ENCODE measurements at places on chromosomes 4 and X.

DNA sequence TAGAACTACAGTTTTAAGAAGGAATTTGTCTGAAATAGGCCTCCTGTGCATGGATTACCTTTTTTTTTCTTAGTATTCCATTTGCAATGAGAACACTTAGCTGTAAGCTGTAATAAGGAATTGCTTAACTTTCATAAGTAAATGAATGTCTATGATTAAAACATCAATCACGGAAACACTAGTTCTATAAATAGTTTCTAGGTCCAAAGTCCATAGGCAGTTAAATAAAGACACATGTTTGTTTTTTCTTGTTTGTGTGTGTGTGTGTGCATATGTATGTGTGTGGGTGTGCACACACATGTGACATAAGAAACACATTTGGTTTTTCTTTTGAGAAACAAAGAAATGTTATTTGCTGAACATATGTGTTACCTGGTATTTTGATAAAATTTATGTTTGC, 11.2 kb downstream of the GPRIN3 start:
- no peak for DNase-seq

DNA sequence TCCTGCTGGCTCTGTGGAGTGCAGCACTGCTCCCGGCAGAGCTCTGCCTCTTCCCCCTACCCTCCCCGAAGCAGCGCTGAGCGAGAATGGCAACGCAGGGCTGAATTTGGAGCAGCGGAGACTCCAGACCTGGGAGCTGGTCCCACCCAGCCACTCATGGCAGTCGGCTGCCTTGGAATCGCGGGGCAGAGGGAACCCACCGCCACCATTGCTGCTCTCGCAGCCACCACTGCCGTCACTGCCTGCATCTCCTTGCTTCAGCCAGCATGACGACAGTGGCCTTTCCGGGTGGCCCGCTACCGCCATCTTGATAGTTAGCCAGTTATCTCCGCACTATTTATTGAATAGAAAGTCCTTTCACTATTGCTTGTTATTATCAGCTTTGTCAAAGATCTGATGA, 321.5 kb upstream of the POU3F4 start:
- no peak for DNase-seq

GRCh38 chrX:48467281-48467761, 2.7 kb downstream of the SLC38A5 start:
- no peak for DNase-seq

GRCh38 chrX:107574054-107574683, 54.1 kb upstream of the PRPS1 start:
- no peak for DNase-seq

- no peak for DNase-seq
These were observed 40.4 kb upstream of the PGK1 start for GRCh38 chrX:78063687-78064086.

GRCh38 chr4:164959896-164960295, 17.6 kb downstream of the TRIM61 start:
- DNase-seq: no peak

DNA sequence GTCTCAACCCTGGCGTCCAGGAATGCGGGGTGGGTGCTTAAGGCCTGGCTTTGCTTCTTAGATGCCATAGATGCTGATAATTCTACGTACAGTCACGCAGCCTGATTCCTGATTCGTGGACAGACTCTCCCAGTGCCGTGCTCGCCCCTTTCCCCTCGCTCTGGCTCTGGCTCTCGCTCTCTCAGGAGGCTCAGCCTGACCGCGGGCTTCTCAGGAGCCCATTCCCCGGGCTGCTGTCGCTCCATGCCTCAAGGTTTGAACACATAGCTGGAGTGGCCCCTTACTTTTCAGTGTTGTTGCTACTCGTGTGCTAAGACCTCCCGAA, 59.2 kb upstream of the ZC4H2 start:
- no peak for DNase-seq

DNA sequence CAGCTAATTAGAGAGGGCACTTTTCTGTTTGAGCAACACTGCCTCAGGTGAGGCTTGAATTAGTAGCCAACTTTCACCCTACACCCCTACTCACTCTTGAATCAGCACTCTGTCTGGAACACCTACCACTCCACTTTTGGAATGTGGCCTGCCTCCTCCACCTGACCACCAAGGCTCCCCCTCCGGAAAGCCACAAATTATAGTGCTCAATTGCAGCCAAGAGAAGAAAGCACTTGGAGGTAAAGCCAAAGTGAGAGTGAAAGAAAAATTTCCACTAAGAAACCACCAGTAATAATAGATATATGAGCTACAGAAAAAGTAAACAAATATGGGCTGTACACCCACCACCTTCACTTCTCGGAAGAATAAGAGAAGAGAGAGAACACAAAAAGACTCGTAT, 41.1 kb downstream of the PPP3CA start:
- DNase-seq: no peak

GRCh38 chr4:127139788-127140286, 492.9 kb upstream of the INTU start:
- no peak for DNase-seq

DNA sequence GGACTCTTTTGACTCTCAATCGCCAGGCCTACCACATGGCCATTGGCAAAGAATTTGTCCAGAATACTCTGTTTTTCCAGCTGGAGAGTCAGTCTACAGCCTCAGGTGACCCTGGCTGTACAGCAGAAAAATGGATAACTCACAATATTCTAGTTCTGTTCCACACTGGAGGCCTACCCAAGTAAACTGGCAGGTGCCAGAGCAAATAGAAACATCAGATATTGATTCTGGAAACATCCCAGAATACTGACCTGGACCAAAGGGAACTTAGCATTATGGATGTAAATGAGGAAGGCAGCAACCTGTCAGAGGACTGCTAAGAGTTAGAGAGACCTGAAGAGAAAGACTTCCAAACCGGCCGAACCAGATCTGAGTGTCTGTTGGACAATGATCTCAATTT, 147.9 kb upstream of the SMAD1 start:
- no peak for DNase-seq

DNA sequence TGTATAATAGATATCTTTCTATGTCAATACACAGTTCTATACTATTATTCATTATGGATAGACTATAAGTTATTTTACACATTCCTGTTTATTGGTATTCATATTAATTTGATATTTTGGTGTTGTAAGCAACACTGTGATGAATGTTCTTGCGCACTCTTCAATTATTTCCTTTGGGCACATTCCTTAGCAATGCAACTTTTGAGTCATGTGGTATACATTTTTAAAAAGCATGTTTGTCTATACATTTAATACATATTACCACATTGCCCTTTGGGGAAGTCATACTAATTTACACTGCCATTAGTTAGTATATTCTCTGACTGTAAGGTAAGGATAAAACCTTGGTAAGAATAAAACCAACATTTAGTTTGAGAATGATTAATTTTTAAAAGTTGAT, 21.0 kb downstream of the FRAS1 start:
- DNase-seq: no peak

DNA sequence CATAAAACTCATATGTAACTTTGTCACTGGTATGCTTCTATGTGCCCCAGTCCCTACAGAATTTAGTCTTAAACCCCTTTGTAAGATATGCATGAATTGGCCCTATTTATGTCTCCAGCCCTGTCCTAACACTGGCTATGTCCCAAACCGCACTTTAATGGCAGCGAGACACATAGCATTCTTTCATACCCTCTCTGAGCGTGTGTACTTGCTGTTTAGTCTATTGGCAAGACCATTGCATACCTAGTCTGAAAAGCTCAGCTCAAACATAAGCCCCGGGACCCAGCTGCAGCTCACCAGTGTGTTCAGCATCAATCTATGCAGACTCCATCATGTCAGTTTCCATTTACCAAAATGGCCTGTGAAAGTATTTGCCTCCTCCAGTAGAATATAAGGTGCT, 1018.4 kb upstream of the TENM3 start:
- DNase-seq: no peak

- no peak for DNase-seq
These were observed 1.1 kb upstream of the LIN54 start for GRCh38 chr4:83011689-83012199.

DNA sequence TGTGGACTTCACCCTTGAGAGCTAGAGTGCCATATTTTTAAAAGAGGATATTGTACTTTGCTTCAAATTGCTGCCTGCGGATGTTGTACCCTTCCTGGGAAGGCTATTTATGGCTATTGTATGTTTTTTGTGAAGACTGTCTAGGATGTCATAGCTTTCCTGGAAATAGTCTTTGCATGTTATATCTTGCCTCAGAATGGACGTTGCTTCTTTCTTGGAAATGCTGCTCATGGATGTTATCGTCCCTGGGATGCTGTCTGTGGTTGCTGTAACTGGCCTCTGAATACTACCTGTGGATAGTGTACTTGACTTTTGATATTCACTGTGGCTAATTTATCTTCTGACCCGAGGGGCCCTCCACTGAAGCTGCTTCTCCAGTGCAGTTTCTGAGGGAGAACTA, 146.8 kb downstream of the ENOX2 start:
- no peak for DNase-seq
